Heart left ventricle (tissue), 16 donors: ENCODE measurements at places on chromosomes 5 and 9. TPM values are rescaled to one million over a fixed set of nuclear protein-coding genes. Genes with fewer than 3 reads are reported as not detected.

DNA sequence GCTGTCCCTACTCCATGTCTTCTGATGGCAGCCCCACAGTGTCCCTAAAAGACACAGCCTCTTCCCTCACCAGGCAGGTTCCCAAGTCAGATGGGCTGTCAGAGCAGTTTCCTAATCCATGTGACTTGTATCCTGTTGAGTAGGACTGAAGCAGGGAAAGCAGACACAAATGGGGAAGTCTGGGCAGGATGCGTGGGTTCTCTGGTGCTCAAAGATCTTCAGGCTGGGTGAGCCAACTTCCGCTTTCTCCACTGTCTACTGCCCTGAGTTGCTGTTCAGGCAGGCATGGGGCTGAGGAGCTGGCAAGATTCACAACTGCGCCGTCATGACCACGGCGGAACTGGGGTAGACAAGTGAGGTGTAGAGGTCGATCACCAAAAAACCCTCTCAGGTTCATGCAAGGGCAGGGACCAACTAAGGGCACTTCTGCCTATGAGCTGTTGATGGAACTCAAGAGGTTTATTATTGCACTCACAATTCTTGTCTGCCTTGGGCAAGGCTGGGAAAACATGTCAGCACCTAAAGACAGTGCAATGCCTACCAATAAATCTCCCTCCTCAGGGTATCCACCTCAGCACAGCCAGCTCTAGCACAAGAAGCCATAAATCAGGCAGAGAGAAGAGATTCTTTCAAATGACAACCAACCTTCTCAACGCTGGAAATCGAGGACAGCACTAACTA is 83.4 kb downstream of the RAPGEF1 start:
- no peak overlapping the region for H3K4me3 ChIP-seq
- DNase-seq, result peak; percentile 82
- no peaks in the 10 kb centered on the region for H3K36me3 ChIP-seq
- peaks cover 76% of the 10 kb centered on the region for H3K4me1 ChIP-seq

DNA sequence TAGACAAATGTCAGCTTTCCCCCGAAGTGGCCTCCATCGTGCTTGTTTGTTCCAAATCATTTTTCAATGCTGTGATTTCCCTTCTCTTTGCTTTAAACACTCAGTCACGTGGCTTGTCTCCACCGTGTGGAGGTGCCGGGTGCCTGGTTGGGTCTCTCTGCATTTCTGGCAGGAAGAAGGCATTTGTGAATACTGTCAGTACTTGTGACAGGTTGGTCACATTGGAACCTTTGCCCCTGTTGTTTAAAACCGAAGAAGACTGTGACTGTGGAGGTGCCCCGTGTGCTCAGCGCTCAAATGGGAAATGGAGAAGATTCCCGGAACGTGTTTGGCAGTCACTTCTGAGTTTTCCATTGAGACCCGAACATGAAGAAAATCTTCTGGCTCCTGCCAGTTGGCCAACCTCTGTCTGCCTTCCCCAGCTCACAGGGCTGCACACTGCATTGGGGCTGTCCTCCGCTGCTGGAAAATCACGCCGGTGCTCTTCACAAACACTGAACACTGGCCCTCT is 74.6 kb downstream of the LMNB1 start:
- H3K36me3 ChIP-seq, result no peaks in the 10 kb centered on the region
- peaks cover 3% of the 10 kb centered on the region for H3K4me1 ChIP-seq
- DNase-seq, result peak; percentile 39
- no peak overlapping the region for H3K4me3 ChIP-seq
- H3K27me3 ChIP-seq, result no peaks in the 10 kb centered on the region

DNA sequence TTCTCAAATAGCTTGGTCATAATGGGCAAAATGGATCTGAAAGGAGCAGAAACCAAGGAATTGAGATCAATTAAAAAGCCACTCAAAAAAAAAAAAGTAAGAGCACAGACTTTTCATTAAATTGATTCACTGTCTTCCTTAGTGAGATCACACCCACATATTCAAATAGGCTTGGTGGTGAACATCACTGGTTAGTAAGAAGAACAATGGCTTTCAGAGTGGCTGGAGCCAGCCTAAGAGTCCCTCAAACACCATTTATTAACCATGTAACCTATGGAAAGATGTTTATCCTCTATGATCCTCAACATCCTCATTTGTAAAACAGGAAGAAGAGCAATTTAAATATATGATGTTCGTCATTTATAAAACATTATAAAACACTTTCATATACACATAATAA is 12.4 kb downstream of the CCDC112 start:
- H3K27ac ChIP-seq, result no peak overlapping the region
- no peak overlapping the region for H3K4me3 ChIP-seq
- no peak for DNase-seq
- H3K4me1 ChIP-seq, result peaks cover 9% of the 10 kb centered on the region
- no peaks in the 10 kb centered on the region for H3K27me3 ChIP-seq

- no peak for DNase-seq
- no peaks in the 10 kb centered on the region for H3K4me1 ChIP-seq
- no peaks in the 10 kb centered on the region for H3K27me3 ChIP-seq
- no peaks in the 10 kb centered on the region for H3K36me3 ChIP-seq
- H3K27ac ChIP-seq, result no peak overlapping the region
- H3K4me3 ChIP-seq, result no peak overlapping the region
These were observed 7.9 kb downstream of the C9orf50 start for GRCh38 chr9:129612815-129613519.

- no peak overlapping the region for H3K27ac ChIP-seq
- no peaks in the 10 kb centered on the region for H3K27me3 ChIP-seq
- H3K4me1 ChIP-seq, result no peaks in the 10 kb centered on the region
- no peaks in the 10 kb centered on the region for H3K36me3 ChIP-seq
- H3K4me3 ChIP-seq, result no peak overlapping the region
These were observed 34.4 kb downstream of the DOCK8 start for GRCh38 chr9:249025-249424.

DNA sequence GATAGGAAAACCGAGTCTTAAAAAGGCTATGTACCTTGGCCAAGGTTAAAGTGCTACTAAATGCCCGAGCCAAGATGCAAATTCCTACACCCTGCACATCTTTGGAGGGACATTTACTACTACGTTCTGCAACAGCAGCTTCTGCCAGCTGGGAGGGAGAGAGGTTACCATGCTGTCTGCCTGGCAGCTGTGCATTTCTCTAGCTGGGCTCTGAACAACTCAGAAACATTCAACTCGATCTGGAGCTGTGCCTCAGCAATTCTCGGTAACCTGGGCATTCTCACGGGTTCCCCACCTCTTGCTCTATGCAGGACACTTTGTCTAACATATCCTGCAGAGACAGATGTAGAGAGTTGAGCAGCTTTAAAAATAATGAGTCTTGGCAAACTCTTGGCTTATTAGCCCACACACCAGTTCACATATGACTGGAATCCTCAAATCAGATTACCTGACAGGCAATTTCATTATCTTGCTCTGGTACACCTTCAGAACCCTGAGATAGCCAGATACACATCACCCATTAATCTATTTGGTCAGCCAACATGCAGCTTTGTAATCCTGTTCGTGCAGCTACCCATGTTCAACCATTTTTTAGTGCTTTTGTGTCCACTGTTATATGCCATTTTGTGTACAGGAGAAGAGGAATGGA is 115.8 kb downstream of the EFNA5 start:
- no peaks in the 10 kb centered on the region for H3K27me3 ChIP-seq
- H3K4me1 ChIP-seq, result no peaks in the 10 kb centered on the region
- H3K36me3 ChIP-seq, result no peaks in the 10 kb centered on the region

DNA sequence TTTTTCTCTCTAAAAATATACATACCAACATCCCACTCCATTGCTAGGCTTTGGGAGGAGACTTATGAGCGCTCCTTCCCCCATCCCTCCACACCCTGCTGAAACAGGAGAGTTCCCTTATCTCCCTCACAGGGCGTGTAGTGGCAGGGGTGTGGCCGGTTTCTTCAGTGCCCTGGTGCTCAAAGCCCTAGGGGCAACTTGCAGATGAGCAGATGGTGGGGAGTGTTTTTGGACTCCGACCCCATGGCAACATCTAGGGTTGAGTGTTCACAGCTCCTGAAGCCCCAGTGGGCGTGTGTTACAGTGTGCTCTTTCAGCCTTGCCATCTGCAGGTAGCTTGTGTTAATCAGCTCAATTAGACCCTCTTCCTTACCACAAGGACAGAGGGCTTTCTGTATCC is 409.5 kb downstream of the MAT2B start:
- H3K27ac ChIP-seq, result no peak overlapping the region
- H3K36me3 ChIP-seq, result no peaks in the 10 kb centered on the region
- no peak overlapping the region for H3K4me3 ChIP-seq
- no peaks in the 10 kb centered on the region for H3K27me3 ChIP-seq
- H3K4me1 ChIP-seq, result no peaks in the 10 kb centered on the region

- no peaks in the 10 kb centered on the region for H3K36me3 ChIP-seq
- H3K4me1 ChIP-seq, result no peaks in the 10 kb centered on the region
- DNase-seq, result no peak
- no peak overlapping the region for H3K4me3 ChIP-seq
- H3K27ac ChIP-seq, result no peak overlapping the region
These were observed 6.0 kb downstream of the SLC46A2 start for GRCh38 chr9:112884721-112885120.

GRCh38 chr9:33466565-33467495 is 6.9 kb downstream of the NOL6 start:
- peaks cover 9% of the 10 kb centered on the region for H3K36me3 ChIP-seq
- no peaks in the 10 kb centered on the region for H3K4me1 ChIP-seq
- no peaks in the 10 kb centered on the region for H3K27me3 ChIP-seq
- H3K4me3 ChIP-seq, result no peak overlapping the region

DNA sequence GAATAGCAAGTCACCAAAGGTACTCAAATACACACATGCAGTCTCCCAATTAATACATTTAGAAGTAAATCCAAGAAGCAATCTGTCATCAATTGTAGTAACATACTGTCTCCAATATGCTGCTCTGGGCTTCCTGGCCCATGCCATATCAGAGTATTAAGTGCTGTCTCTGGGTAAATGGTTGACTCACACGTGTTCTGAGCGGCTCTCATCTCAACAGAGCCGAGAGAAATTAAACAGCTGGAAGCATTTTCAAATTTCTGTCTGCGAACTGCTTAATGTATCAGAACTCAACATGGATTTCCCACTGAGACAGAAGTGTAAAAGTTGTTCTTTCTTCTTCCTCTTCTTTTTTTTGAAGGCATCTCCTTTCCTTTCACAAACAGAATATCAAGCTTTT is 247.3 kb upstream of the TAS2R1 start:
- DNase-seq, result no peak
- H3K27ac ChIP-seq, result no peak overlapping the region
- no peaks in the 10 kb centered on the region for H3K27me3 ChIP-seq

DNA sequence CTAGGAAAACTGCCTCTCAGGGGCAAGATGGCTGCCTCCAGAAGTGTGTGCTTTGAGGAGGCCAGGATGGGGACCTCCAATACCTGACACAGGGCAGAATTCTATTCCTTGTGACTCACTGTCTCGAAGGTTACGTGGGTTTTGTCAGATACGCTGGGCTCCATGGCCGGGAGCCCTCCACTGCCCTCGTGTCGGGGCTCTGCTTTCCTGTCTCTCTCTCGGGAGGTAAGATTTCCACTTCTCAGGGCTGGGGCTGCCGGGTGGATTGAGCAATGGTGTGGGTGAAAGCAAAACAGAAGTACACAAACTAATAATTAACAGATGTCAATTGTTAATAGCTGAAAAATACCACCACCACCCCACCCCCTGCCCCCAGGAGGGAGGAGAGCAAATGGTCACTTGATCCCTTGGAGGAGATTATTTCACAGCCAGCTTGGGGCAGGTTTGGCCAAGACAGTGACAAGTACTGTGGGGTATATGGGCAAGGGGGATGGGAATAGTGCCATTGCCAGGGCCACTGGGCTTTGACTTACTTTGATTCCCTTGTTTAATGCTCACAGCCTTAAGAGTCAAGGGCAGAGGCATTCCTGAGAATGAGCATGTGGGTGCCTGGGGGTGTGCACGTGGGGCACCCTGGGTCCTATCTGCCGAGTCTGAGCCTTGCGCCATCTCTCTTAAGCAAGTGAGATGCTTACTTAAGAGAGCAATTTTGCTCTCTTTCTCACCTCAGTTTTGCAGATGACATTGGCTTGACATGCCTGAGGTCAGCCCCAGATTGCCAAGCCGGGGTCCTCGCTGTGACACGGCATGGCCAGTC is 28.8 kb upstream of the DAB2IP start:
- peaks cover 25% of the 10 kb centered on the region for H3K4me1 ChIP-seq
- H3K4me3 ChIP-seq, result no peak overlapping the region
- no peaks in the 10 kb centered on the region for H3K27me3 ChIP-seq
- no peaks in the 10 kb centered on the region for H3K36me3 ChIP-seq
- no peak overlapping the region for H3K27ac ChIP-seq

DNA sequence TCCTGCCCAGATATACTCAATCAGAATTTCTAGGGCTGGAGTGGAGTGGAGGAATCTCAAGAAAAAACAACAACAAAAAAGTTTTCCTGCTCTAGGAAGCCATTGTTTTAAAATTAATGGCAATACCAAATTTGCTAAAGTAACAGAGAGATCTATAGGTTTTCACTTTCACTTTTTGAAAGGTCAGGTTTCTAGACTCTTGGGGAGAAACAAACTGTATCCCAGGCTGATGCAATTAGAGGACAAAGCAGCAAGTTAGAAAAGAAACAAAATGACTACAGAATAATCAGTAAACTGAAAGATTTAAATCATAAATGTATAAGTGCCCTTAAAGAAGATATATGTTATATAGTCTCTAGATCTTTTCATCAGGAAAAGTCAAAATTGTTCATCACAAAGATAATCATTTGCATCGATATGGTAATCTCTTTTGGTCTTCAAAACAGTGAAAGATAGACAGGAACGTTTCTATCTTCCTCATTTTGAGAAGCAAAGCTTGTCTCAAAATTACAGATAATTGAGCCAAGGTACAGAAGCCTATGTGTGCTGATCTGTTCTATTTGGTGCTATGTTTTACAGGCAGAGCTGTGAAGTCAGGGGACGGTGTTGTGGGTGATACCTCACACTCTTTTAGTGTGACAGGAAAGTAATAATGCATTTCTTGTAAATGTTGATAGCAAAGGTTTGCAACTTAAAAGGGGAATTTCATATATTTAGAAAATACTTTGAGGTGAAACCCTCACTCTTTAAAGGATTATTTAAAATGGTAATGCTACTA is 1746.6 kb upstream of the C9orf72 start:
- no peak for DNase-seq
- no peak overlapping the region for H3K4me3 ChIP-seq
- H3K4me1 ChIP-seq, result no peaks in the 10 kb centered on the region
- H3K36me3 ChIP-seq, result no peaks in the 10 kb centered on the region

DNA sequence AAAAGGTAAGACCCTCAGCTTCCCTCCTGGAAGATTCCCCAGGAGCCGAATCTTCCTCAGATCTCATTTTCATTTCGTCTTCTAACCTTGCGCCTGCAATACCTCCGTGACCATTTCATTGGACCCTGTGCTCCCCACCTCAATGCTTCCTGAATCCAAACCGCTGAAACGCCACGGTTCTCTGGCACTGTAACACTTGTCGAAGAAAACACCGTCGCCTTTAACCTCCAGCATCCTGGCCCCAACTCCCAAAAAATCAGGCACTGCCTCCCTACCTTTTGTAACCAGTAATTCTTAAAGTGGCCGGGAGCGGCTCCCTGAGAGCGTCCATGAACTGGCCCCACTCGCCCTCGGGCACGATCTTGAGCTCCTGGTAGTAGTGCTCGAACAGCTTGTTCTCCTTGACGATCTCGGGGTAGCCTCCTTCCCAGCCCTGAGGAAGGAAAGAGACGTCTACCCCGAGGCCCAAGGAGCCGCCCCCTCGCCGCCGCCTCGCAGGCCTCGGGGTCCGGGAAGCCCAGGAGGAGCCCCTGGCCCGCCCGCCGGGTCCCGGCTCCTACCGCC is 438 bp downstream of the NSUN2 start:
- H3K36me3 ChIP-seq, result no peaks in the 10 kb centered on the region
- DNase-seq, result no peak
- peak overlapping the region; percentile 97 for H3K4me3 ChIP-seq
- peak overlapping the region; percentile 98 for H3K27ac ChIP-seq
- no peaks in the 10 kb centered on the region for H3K4me1 ChIP-seq

PCDHGB2 gene
- total RNA-seq, result 10.4 TPM

SARDH gene
- 1.7 TPM for total RNA-seq

DMRTA1 gene
- 0.69 TPM for total RNA-seq

ZNF782 gene
- total RNA-seq, result 2.5 TPM

CATSPER3 gene
- total RNA-seq, result 0.72 TPM

LRRC19 gene
- not detected for total RNA-seq
